Kidney glomerular epithelial cell (primary cell): ENCODE measurements at places on chromosomes 1 and 21.

DNA sequence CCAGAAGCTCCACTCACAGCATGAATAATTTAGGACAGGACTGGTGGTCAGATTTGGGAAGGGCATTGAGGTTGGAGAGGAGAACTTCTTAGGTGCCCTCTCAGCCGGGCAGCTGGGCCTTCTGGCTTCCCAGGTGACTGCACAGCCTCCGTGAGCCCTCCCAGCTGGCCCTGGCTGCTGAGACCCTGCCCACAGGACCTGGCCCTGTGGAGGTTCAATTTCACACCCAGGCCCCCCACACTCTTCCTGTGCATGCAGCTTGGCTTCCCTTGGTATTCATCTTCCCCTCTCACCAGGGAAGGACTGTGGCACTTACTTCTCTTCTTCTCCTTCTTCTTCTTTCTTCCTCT lies 50.6 kb downstream of the NDUFS5 start:
- no peak for DNase-seq

GRCh38 chr21:45138199-45139002 lies 64.0 kb downstream of the ADARB1 start:
- DNase-seq, result peak; percentile 16

- peak; percentile 51 for DNase-seq
Measured at GRCh38 chr1:243596431-243597062, 253.5 kb downstream of the AKT3 start.

GRCh38 chr1:228781161-228781808 lies 46.0 kb downstream of the RHOU start:
- DNase-seq, result no peak

DNA sequence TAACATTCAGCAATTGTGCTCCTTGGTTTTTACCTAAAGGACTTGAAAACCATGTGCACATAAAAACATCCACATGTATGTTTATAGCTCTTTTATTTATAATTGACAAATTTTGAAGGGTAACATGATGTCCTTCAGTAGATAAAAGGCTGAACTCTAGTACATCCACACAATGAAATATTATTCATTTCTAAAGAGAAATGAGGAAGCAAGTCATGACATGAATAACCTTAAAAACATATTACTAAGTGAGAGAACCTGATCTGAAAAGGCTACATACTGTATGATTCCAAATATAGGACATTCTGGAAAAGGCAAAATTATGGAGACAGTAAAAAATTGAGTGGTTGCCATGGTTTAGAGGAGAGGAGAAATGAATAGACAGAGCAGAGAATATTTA lies 50.3 kb downstream of the DRAM2 start:
- no peak for DNase-seq

- no peak for DNase-seq
Measured at GRCh38 chr1:39592069-39592468, 15.5 kb upstream of the PABPC4 start.

- no peak for DNase-seq
Measured at GRCh38 chr1:155951753-155952504, 10.5 kb downstream of the RXFP4 start.

DNA sequence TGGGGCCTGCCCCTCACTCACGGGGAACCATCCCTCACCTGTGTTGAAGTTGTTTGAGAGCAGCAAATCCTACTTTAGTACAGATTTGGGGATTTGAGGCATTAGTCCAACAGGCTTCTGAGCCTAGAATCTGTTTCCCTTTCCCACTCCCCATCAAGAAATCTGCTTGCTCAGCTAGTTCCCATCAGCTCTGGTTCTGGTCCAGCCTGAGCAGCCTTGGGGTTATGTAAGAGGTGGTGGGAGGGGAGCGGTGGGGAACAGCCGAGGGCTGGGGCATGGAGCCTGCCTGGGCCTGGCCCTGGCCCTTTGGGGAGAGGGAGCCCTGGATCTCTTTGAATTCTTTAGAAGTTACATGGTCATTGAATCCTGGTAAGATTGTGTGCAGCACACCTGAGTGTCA lies 4.1 kb downstream of the GSTM5 start:
- no peak for DNase-seq

DNA sequence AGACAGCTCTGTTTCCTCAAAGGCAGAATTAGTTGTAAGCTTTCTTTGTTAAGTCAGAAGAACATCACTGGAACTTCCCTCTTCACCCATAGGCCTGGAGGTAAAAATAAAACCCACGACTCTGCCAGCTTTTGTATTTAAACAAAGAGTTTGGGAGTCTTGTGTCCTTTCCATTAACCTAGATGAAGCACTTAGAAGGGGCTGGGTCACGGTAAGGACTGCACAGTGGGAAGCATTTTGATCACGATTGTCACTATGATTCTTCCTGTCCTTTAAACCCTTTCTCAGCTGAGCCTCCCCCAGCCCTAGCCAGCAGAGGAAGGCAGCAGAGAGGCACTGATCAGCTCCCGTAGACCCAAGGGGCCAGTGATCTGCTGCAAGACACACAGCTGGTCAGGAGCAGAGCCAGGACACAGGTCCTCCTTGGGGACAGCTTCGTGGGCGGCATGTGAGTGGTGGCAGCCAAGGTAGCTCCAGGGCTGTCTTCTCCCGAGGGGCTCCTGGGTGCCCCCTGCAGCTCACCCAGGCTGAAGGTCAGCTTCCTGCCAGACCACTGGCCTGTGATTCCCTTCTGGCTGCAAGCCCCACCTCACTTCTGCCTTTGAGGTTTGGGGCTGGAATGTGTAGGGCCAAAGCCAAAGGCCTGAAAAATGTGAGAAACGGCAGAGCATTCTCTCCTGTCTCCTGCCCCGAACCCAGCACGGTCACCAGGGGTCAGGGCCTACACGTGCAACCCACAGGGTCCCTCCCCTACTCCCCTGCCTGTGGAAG lies 4.0 kb upstream of the LAPTM5 start:
- DNase-seq, result no peak

DNA sequence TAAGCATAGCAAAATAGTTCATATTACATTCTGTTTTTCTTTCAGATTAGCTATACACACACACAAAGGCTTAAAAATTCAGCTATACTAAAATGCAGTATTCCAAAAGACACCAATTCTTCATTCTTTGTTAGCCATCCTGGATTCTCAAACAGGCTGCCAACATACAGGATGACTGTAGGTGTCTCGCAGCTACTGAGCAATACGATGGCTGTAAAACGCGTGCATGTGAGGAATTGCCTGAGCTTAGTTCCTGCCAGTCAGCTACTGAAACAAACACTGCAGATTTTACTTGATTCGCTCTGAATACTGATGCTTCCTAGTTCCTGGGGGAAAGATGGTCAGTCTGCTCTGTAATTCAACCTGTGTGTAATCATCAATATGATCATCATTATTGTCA lies 24.7 kb upstream of the HMGN1 start:
- DNase-seq, result peak; percentile 29

GRCh38 chr1:18200136-18200717 lies 92.6 kb downstream of the IGSF21 start:
- no peak for DNase-seq

DNA sequence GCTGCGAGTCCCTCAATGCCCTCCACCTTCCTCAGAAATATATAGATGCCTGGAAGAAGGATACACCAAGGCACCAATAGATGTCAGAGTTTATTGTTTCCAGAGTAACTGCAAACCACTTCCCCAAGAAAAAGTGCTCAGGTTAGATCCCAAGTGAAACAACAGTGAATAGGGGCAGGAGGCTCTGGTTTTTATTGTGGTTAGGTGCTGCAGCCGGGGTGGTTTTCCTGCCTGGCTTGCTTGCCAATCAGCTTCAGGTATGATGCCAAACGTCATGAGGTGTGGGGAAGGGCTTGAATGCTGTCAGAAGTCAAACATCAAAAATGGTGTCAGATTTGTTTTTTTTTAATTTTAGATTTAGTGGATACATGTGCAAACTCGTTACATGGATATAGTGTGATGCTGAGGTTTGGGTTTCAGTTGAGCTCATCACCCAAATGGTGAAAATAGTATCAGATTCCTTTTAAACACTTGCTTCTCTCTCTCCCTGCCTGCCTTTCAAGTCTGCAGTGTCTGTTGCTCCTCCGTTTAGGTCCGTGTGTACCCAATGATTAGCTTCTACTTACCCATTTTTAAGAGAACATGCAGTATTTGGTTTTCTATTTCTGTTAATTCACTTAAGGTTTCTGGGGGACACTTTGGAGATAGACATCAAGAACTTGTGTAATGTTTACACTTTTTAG lies 1317.0 kb downstream of the MRPL39 start:
- DNase-seq, result no peak

DNA sequence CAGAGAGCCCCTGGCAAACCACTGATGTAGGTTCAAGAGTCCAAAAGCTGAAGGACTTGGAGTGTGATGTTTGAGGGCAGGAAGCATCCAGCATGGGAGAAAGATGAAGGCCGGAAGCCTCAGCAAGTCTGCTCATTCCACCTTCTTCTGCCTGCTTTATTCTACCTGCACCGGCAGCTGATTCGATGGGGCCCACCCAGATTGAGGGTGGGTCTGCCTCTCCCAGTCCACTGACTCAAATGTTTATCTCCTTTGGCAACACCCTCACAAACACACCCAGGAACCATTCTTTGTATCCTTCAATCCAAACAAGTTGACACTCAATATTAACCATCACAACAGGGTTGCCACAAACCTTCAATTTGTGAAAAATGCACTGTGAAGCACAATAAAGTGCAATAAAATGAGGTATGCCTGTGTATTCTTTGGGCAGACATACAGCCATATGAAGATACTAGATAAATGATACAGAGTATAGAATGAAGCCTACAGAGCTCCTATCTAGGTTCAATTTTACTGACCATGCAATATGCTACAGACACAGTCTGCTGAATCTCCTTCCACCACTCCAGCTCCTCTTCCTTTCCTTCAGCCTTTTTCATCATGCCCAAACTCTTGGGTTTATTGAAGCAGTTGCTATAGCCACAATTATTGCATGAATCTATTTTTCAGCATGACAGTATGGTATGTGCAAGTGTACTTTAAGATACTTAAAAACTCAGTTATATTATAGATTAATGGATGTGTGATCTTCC lies 24.0 kb upstream of the CDC42BPA start:
- DNase-seq, result no peak

DNA sequence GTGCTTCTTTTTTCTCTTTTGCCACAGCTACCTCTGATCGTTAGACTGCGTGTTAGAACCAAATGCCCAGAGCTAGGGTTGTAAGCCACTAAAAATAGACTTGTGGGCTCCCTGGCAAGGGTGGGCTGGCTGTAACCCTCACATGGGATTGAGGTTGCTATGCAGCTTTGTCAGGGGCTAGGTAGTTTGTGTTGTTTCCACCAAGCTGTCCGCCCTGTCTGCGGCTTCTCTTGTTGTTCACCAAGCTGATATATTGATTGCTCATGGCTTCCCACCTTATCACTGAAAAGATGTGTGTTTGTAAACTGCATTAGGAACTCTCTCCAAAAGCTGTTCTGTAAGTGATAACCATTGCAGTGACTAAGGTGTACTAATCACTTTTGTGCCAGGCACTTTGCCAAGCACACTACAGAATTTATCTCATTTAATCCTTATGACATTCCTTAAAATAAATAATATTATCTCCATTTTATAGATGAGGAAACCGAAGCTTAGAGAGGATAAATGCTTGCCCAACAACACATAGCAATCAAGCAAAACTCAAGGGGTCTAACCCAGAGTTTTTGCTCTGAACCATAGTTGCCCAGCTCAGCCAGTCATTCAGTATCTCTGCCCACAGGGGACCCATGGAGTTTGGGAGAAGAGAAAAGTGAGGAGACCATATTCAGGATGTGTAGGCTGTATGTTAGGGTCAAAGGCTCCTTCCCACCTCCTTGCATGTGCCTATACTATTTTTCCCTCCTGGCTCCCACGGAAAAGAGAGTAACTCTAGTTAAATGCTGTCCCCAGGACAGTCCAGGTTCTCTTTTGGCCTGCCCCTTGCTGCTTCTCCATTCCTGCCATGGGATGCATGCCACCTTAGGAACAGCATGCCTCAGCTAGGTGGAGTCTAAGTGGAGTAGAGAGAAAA lies 42.2 kb upstream of the TARBP1 start:
- DNase-seq, result no peak

DNA sequence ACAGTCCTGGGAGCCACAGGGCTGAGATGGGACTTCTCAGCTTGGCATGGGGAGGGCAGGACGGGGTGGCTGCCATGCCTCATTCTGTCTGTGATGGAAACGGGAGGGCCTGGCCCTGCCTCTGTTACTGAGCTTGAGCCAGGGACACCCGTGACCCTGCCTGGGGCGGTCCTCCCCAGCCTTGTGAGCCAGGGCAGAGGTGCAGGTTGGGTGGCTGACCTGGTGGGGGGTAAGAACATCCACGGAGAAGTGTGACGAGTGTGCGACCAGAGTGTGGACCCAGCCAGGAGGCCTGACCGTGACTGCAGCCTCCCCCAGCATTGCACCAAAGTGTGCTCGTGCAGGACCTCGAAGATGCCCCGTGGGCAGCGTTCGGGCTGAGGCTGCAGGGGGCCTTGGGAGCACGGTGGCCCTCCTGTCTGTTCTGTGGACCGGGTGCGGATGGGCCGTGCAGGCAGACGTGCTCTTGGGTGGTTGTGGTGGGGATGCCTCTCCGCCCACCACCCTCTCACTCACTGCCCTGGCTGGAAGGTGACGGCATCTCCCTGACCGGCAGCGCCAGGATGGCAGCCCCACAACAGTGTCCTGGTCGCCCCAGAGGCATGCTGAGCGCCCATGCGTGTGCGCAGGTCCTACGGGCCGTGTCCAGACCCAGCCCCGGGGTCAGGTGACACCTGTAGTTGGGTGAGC lies 45.4 kb downstream of the SKI start:
- no peak for DNase-seq

GRCh38 chr1:165686121-165686970 lies 12.0 kb downstream of the ALDH9A1 start:
- DNase-seq, result no peak

DNA sequence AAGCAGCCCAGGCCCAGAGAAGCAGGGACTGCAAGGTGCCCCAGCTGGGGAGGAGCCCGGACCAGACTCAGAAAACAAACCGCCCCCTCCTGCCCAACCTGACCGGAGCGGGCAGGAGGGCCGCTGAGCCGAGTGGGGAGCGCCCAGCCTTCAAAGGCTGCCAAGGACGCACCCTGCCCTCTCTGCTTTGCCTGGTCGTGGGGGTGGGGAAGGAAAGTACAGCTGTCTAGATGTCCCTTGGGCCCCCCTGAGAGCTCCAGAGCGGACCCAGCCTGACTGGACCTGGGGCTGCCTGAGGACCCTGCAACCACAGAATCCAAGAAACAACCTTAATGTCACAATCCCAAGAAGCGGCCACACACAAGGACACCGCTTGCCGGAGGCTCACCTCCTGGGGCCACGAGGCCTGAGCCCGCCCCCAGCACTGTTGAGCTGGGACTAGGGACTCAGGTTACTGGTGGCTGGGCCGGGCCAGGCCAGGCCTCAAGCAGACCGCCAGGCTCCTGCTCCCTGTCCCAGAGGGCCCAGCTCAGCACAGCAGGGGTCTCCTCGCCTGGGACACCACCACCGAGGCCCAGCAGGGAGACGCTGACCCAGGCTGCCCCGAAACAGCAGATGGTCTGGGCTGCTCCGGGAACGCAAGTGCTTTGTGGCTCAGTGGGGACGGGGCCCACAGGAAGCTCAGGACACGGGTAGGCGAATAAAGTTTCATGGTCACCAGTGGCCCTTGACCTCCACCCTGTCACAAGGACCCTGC lies 1.4 kb downstream of the DVL1 start:
- DNase-seq, result no peak
